ENCODE measurements at places on chromosomes 16 and 17.

- DNase-seq: peak; percentile 32
Measured at GRCh38 chr17:57604771-57605674, 140.1 kb downstream of the CCDC182 start.

DNA sequence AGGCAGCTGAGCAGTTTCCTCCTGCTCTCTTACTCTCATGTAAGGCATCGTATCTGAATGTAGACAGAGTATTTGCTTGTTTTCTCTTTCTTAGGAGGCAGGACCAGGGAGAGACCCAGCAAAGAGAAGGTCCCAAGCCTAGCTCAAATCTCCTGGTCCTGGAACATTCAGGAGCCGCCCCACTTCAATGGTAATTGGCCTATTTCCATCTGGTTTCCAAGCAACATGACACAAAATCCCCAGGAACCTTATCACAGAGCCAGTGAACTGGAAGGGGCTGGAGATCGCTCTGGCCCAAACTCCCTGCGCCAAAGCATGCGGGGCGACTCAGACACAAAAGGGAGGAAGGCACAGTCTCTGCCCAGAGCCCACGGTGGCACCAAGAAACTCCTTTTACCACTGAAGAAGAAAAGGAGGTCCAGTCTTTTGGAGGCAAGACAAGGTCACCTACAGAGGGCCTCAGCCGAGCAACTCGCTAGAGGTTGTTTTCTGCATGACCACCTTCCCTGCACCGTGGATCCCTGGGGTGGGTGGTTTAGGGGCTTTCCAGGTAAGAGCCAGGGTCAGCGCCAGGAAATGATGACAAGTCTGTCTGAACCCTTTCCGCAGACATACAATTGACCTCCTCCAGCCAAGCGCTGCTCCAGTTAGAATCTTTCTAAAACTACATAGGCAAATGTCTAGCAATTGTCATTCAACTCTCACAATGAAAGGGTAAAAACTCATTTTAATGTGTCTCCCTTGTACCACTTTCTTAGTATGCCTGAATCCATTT lies 394.7 kb downstream of the SOX9 start:
- DNase-seq: peak; percentile 39

DNA sequence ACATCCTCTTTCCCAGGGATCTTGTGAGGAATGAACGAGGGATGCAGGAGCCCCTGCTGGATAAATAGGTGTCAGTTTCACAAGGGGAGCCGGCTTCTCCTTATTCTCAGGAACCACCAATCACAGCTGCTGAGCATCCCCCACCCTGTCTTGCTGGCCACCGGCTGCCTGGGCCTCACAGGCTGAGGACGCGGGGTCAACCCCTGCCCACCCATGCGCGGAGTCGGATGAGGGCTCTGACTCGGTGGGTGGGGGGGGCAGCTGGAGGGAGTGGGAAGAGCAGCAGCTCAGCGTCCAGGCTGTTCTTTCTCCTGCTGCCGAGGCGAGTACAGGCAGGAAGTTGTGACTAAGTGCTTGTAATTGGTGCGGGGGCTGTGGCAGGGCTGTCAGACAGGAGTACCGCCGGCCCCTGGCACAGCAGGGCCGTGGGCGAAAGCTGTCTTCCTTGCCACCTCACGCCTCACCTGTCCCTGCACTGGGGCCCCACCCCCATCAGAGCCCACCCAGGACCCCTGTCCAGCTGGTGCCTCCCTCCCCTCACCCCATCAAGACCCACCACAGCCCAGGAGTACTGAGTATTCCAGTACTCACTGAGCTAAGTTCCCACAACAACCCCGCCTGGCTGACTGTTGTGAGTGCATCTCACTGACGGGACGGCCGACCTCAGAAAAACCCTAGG lies 11.0 kb upstream of the DPEP1 start:
- peak; percentile 84 for DNase-seq

DNA sequence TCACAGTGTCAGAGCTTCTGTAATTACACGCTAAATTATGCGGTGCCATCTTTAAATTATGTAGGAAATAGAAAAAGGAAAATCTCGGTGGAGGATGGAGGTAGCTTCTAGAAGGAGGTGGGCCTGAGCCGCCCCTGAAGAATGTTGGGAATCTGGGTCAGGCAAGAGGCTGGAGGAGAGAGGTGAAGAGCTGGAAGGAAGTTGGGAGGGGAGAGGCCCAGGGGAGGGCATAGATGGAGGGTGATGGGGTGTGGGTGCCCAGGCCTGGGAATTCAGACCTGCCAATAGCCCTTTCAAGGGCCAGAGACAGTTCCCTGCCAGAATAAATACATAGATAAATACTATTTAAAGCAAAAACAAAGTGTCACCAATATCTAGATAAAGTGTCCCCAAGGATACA lies 415.0 kb upstream of the HSBP1 start:
- peak; percentile 18 for DNase-seq

- no peak for DNase-seq
Measured at GRCh38 chr16:12214509-12214908, 238.0 kb downstream of the SNX29 start.

DNA sequence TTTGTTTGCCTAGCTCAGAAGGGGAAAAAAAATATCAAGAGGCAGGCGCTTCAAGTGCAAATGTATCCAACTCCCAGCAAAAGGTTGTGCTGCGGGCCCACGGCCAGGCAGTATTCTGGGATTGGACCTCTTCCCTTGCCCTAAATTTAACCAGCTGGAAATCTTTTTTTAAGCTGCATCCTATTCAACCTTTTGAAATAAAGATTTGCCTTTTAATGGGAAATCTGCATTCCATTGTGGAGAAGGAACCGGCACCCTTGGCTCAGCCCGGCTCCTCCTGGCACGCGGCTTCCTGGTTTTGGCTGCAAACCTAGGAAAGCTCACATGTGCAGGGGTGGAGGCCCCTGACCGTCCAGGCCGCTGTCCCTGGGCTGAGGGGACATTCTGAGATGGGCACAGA lies 38.8 kb upstream of the ENPP7 start:
- no peak for DNase-seq

DNA sequence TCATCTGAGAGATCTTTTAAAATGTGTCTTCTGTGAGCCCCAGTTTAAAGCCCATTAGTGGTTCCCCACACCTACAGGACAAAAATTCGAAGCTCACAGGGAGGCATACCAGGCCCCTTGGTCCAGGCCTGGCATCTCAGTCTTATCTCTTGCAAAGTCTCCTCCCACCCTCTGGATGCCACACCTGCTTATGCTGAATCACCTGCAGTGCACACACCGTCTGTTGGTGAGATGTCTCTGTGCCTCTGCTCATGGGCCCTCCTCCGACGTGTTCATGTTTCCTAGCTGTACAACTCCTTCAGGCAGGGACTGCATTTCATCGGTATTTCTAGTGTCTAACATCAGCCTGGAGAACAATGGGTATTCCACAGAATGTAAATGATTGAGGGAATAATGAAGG lies 41.6 kb downstream of the RNF157 start:
- no peak for DNase-seq

DNA sequence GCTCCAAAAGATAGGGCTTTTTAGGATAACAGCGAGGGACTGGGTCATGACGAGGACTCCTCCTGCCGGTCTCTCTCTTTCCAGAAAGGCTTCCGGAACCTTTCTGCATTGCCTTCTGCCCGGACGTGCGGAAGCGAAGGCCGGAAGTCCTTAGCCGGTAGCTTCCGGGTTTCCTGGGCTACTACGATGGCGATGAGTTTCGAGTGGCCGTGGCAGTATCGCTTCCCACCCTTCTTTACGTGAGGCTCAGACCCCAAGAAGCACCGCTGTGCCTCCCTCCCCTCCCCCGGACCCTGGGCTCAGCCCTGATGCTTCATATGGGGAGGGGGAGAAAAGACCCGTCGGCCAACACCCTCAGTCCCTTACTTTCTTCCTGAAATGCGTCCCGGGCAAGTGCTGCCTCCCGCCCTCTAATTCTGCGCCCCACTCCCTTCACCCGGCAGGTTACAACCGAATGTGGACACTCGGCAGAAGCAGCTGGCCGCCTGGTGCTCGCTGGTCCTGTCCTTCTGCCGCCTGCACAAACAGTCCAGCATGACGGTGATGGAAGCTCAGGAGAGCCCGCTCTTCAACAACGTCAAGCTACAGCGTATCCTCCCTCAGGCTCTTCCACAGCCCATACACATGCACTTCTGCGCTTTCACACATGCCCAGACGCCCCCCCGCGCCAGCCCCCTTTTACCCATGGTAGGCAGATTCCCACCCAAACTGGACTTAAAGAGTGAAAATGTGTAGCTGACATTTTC lies at the start of gene VPS25:
VPS25 (plus strand) TSS at position 160 of the 746 bp plus-strand sequence; CDS start at position 187, 27 bp downstream.
- peak; percentile 88 for DNase-seq

DNA sequence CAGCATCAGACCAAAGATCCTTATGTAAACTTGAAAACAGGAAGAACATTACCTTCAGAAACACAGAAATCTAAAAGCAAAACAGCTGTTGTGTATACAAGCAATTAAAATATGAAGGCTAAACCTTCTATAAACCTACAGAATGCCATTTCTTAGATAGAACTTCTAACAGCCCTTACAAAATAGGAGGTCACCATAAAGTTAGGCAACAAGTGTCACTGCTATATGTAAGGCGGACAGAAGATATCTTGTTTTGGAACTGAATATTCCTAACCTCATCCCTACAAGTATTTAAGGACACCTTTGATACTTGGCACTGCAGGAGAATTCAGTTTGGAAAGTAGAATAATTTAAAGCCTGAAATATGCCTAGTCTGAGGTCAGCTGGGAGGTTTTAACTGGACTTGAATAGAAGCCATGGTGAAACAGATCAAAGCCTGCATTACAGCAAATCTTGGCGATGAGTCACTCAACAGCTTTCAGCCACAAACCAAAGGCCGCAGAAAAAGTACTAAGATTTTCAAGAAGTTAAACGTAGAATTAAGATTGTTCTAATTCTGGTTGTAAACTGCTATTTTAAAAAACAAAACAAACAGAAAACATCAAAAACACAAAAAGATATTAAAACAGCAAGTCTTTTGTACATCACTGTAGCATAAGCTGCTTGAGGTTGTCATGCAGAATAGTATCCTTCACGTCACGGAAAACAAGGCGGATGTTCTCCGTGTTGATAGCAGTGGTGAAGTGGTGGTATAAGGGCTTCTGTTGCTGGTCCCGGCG lies 42.7 kb downstream of the GNA13 start:
- DNase-seq: peak; percentile 75

DNA sequence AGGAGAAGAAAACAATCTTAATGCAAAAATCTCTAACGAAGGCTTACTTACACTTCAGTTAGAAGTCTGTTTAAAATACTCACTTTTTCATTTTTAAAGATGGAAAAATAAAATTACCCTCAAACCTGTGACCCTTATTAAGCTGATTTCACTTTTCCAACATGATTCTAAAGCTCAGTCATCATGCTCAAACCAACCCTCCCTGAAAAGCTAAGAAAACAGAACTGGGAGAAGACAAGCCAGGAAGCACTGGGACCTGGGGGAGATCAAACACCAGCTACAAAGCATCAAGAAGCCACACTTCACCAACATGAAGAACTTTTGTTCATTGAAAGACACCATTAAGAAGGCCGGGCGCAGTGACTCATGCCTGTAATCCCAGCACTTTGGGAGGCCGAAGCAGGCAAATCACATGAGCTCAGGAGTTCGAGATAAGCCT lies 88.8 kb downstream of the LITAF start:
- peak; percentile 32 for DNase-seq

DNA sequence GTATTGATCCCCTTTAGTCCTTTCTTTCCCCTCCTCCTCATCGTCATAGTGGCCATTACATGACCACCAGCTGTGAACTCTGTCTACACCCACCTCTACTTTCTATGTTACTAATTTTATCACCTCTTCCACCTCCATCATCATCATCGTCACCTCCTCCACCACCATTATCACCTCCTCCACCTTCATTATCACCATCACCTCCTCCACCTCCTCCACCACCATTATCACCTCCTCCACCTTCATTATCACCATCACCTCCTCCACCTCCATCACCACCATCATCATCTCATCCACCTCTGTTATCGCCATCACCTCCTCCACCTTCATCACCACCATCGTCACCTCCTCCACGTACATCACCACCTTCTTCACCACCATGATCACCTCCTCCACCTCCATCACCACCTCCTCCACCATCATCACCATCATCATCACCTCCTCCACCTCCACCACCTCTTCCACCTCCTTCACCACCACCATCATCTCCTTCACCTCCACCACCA lies 25.8 kb downstream of the ADGRG5 start:
- DNase-seq: no peak

DNA sequence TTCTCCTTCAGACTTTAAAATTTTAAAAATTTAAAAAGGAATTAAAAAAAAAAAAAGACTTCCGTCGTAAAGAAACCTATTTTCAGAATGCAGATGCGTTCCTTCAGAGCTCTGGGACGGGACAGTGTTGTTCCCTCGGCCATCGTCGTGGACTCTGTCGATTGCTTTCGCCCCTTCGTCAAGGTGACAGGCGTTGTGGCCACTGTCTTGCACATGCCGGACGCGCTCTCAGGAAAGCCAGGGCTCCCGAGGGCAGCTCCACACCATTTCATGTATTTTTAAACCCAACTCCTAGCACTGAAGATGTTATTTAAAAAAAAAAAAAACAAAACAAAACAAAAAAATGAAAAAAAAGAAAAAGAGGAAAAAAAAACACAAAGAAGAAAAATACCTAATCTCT lies 22.3 kb downstream of the TMC6 start:
- no peak for DNase-seq

GRCh38 chr17:70217571-70217970 lies 48.2 kb downstream of the KCNJ2 start:
- no peak for DNase-seq

GRCh38 chr17:50026837-50027171 lies 29.1 kb upstream of the ITGA3 start:
- peak; percentile 76 for DNase-seq

DNA sequence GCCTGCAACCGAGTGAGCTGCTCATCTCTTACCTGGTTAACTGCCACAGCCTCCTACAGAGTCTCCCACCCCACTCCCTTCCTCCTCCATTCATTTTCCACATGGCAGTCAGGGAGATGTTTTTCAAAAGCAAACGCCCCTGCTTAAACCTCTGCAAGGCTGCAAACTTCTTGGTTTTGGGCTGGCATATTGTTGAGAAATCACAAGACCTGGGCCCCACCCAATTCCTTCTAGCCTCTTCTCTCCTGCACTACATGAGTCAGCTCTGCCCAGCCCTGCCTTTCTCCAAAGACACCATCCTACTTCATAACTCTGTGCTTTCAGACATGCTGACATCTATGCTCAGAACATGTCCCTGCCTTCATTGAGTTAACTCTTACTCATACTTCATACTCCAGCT lies 136.1 kb downstream of the SPACA3 start:
- no peak for DNase-seq

All from fibroblast of skin of right biceps (primary cell).